ENCODE measurements at places on chromosomes 13 and 19.

- DNase-seq: no peak
These were observed 214.5 kb downstream of the ABCC4 start for GRCh38 chr13:95086761-95087160.

- DNase-seq: no peak
These were observed 56.8 kb upstream of the TNFRSF19 start for GRCh38 chr13:23513455-23513854.

DNA sequence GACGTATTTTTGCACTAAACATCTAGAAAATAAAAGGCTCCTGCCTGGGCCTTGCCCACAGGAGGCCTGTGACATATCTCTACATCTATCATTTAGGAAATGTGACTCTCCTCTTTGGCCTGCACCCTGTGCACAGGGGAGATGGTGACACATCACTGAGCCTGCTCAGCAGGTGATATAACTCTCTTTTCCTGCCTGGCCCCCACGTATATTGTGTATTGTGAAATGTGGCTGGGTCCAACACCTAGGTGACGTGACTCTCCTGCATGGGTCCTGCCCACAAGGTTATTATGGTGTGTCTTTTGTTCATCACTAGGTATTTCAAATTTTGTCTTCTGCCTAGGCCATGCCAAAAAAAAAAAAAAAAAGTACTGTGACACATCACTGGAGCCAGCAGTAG lies 61.4 kb upstream of the ZNF724 start:
- no peak for DNase-seq

DNA sequence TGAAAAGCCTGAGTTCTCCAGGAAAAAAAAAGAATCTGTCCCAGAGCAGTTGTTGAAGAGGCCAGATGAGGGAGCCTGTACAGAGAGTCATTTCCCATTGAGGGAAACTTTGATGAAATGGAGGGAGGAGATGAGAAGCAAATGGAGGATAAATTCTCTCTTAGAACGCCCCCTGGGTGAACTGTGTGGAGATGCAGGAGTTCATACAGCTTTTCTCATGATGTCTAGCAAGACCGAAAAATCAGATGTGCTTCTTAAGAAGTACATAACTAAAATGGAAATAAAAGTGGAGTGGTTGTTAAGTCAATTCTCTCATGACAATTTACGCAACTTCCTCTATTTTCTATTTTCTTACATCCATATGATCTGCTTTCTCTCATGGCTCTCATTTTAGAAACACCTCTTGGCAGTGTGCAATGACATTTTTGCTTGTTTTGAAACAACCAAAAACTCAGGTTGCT lies 1263.1 kb downstream of the PCDH9 start:
- no peak for DNase-seq

DNA sequence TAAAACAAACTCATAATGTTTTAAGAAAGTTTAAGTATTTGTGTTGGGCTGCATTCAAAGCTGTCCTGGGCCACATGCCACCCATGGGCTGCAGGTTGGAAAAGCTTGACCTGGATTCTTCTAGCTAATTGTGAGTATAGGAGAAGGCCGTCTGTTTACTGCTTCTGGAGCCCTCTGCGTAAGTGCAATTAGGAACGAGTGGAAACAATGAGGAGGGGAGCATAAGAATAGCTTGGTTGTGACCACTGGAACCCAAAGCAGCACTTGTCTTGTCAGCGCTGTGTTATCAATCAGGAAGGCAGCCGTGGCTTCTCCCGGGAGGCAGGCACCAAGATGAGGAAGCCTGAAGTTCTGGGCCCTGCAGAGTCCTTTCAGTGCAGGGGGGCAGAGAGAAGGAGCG lies 110.4 kb upstream of the MBNL2 start:
- no peak for DNase-seq

- DNase-seq: no peak
These were observed 119.5 kb downstream of the TM9SF2 start for GRCh38 chr13:99620806-99621205.

GRCh38 chr19:10691883-10692282 lies 9.4 kb upstream of the QTRT1 start:
- no peak for DNase-seq

GRCh38 chr13:19781526-19781925 lies 1.2 kb downstream of the PSPC1 start:
- no peak for DNase-seq

DNA sequence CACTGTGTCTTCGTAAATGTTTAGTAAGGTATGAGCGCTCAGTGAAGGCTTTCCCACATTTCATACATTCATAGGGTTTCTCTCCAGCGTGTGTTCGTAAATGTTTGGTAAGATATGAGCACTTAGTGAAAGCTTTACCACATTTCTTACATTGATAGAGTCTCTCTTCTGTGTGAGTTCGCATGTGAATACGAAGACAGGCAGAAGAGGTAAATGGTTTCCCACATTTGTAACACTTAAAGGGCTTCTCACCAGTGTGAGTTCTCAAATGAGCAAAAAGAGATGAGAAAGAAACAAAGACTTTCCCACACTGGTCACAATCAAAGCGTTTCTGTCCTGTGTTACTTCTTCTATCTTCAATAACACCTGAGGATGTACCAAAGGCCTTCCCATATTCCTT lies 31.3 kb downstream of the ZNF560 start:
- no peak for DNase-seq

DNA sequence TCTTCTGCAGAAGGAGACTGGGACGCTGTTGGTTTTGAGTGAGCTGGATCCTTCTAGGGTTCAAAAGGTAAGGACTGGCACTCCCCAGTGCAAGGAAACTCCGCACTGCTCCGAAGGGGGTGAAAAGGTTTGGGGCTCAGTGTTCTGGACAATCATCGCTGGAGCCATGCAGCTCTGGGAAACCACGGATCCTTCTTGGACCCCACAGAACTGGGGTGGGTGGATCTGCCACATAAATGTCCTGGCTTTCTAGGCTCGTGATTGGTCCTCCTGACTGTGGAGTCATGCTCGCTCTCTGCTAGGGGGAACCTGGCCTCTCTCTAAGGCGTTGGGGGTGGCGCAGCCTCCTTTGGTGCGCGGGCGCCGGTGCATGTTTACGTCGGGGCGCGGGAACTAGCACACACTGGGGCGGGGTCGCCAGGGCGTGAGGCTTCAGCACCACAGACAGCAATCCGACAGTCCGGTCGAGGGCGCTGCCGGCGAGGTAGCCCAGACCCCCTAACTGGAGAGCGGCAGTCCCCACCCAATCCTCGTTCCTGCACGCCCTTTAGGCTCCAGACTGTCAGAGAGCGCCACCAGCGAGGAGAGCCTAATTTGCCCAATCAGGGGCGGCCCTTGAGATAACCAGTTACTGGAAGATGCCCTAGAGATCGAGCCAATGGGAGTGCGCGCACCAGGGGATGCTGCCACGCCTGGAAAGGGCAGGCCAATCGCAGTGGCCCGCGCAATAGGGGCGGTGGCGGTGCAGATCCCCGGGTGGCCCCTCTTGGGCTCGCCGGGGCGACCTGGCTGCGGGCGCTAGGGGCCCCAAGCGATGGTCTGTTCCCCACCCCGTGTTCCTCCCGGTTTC lies 913 bp upstream of the ELAVL3 start:
- DNase-seq: peak; percentile 74

- DNase-seq: no peak
These were observed 85.2 kb upstream of the FAM216B start for GRCh38 chr13:42696191-42696590.

DNA sequence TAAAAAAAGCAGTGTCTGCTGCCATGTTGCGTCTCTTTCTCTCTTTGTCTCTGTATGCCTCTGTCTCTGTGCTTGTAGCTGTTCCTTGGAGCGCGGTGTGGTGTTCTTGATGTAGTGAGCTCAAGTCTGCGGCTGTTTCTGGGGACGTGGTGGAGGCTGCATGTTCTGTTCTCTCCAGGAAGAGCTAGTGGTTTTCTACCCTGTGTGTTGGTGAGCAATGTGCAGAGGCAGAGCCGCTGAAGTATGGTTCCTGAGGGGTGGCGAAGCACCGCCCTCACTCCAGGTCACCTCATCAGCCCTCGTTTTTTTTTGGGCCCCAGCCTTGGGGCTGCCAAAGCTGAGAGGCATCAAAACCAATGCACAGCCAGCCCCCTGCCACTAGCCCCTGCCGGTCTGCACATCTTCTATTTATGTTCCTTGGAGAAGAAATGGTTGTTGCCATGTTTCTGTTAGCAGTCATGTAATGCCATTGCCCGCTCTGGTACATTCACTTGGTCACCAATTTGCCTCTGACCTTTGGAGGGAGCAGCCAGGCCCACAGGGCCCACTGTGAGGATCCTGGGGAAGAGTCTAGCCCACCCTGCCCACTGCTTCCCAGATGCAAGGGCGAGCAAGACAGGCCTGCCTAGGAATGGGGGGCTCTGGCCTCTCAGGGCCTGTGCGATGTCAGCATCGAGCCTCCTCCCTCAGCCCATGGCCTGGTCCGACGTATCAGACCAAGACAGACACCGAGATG lies 7.2 kb downstream of the HNRNPL start:
- DNase-seq: no peak

DNA sequence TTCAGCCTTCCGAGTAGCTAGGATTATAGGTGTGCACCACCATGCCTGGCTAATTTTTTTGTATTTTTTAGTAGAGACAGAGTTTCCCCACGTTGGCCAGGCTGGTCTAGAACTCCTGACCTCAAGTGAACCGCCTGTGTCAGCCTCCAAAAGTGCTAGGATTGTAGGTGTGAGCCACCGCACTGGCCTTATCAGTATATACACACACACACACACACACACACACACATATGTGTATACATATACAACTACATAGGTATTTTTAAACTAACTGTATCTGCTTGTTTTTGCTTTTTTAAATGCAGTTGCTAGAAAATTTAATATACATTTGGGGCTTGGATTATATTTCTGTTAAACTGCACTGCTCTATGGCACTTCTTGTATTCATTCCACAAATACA lies 3.1 kb downstream of the CARD8 start:
- DNase-seq: no peak

Data from heart left ventricle (tissue), 16 donors.